ENCODE measurements at places on chromosomes 11 and 22.

DNA sequence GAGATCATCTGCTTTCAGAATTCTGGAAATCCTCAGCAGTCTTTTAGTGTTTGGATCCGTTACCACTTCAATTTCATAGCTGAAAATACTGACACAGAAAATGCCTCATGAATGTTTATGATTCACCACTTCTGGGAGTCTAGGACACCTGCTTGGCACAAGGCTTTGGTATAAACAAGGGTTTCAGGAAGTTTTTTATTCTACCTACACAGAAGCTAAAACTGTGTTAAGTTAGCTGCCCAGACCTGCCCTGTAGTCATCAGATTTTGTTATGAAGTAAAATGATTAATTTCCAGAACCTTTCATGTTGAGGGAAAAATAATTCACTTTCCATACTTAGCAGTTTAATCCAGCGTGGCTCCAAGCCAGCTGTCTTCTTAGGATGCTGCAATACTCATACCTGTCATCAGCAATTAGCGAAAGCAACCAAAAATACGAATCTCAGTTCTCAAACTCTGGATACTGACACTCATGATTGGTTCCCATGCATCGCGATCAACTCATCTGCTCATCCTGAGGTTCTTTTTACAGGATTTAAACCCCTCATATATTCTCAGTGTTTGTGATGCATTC is 458.5 kb upstream of the CCDC90B start:
- DNase-seq: no peak

- DNase-seq: no peak
Observed at GRCh38 chr22:48340727-48341709, 1486.7 kb downstream of the BRD1 start.

- no peak for DNase-seq
Observed at GRCh38 chr11:72423840-72424239, 10.5 kb downstream of the CLPB start.

DNA sequence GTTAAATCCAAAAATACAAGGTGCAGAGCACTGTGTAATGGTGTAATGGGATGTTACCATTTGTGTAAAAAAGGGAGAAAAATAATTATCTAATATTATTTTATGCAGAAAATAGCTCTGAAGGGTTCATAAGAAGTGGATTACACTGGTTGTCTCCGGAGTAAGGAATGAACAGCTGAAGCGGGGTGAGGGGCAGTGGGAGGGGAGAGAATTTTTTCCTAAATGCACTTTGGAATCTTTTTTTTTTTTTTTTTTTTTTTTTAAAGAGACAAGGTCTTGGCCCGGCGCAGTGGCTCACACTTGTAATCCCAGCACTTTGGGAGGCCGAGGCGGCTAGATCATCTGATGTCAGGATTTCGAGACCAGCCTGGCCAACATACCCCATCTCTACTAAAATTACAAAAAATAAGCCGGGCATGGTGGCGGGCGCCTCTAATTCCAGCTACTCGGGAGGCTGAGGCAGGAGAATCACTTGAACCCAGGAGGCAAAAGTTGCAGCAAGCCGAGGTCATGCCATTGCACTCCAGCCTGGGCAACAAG is 6.8 kb upstream of the POLR3H start:
- DNase-seq: no peak

DNA sequence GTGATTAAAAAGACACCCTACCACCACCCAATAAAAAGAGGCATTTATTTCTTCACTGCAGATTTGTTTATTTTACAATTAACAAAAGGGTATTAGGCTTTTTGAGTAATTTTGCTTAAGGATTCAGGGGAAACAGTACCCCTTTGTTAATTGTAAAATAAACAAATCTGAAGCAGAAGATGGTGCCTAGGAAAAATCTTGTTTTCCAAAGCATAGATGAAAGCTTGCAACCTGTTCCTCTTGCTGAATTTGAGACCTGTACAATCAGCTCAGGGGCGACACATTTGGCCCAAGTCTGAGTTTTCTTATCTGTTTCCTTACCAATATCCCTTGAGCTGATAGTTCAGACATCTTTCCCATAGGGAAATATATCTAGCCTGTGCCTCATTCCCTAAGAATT is 171.9 kb downstream of the GRIA4 start:
- no peak for DNase-seq

- no peak for DNase-seq
Observed at GRCh38 chr11:18063862-18064434, 17.9 kb upstream of the TPH1 start.

DNA sequence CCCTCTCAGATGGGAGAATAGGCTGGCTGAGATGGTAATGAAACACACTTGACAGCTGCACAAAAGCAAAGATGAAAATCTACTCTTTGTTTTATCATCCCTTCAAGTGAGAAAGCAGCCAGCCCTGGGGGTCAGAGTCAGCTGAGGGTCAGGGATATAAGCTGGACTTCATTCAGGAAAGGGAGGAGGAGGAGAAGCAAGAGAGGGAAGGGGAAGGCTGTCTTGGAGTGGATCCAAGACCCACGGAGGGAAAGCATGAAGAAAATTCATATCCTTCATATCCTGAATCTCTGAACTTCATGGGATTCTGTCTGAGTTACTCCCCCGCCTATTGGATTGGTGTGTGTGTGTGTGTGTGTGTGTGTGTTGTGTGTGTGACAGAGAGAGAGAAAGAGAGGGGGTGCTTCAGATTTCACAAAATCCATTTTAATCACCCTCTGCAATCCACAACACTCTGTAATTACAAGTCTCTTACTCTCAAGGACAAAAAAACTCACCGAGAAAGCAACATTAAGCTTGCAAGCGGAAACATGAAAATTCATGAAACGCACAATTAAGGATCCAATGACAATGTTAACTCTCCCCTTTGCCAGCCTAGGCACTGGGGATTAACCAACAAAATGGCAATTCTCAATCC is 327.7 kb downstream of the TENM4 start:
- no peak for DNase-seq

DNA sequence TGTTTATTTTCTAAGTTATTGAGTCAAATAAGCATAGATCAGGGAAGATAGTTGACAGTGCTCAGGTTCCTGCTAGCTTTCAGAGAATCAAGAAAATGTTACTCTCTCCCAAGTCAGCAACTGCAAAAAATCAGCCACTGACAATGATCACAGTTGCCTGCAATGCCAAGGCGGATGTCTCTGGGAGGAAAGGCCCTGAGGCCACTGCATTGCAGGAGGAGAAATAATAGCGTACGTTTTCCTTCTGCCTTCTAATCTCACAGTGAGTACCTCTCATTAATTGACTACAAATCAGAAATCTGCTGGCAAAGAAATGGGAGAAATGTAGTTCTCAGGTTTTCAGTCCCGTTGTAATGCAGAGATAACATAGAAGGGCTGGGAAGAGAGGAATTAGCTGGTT is 54.0 kb upstream of the SPON1 start:
- no peak for DNase-seq

DNA sequence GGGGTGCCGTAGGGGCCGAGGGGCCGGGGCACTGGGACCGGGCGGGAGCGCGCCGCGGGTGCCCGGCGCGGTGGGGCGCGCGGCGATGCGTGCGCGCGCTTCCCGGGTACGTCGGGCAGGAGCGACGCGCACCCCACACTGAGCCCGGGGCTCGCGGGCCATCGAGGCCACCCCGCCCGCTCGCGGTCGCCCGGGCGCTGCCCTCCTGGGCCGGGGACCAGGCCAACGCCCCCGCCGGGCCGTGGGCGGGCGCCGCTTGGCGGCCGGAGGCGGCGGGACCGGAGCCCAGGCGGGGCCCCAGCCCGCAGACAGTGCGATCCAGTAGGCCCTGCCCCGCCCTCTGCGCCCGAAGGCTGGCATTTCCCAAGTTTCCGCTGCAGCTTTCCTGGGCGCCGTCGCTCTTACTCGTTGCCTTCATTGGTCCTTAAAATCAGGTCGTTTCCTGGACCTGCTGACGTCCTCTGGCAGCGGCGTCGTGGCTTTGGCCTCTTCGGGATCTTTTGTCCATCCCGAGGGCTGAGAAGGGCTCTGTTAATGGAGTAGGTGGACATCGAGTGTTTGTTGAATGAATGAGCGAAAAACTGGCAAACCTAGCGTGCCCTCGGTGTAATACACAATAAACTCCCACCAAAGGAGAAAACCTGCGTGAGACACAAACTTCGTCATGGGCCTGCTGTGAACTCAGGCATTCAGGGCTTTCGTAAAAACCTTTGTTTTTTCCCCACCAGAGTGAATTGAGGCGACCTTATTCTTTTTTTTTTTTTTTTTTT is 638 bp downstream of the PARVA start:
- peak; percentile 65 for DNase-seq

GRCh38 chr11:6607190-6607795 is 3.7 kb downstream of the ILK start:
- no peak for DNase-seq

GRCh38 chr11:41056892-41057569 is 402.4 kb downstream of the LRRC4C start:
- no peak for DNase-seq

DNA sequence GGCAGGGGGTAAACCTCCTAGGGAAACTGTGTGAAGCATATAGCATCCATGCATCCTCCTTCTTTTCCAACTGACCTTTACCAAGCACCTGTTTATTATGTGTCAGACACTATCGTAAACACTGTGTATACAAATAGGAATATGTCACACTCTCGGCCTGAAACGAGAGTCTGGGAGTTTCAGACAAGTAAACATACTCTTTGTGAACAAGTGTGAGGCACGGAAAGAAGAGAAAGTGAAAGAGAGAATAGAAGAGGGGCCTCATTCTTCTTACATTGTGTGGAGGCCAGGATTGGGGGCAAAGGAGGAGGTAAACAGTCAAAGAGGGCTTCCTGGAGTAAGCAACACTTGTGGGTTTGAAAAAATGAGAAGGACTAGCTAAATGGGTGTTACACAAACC is 16.4 kb downstream of the CSNK2A3 start:
- DNase-seq: no peak

DNA sequence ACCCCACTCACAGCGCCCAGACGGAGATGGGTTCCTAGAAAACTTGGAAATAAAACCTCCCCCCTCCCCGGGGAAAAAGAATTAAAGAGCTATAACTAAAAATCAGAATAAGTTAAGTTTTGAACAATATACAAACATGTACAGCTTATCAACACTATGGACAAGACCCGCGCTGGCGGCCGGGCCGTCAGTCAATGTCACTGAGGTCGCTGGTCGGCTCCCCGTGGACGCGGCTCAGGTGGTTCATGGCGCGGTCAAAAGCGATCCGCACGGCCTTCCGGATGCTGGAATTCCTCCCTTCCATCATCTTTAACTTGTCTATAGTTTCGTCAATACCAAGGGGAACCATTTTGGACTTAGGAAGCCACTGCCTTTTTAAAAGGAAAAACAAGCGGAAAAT is 53.6 kb downstream of the BRD1 start:
- no peak for DNase-seq

- DNase-seq: no peak
Observed at GRCh38 chr11:36601155-36601554, 3.1 kb upstream of the RAG2 start.

DNA sequence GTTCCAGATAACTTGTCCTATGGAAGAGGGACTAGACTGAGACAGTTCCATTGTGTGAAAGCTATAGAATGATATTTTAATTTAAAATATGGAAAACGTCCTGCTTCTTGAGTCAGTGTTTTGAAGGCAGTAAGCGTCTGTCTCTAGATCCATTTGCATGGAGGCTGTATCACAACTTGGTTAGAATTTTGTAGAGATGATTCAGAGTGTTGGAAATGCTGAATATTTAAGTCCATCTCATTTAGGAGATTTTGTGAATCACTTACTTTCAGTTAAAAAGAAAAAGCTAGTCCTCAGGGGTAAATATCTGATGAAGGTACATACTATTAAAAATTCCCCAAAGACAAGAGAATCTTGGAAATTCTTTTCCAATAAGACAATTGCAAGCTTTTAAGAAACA is 72.7 kb downstream of the FANCF start:
- no peak for DNase-seq

DNA sequence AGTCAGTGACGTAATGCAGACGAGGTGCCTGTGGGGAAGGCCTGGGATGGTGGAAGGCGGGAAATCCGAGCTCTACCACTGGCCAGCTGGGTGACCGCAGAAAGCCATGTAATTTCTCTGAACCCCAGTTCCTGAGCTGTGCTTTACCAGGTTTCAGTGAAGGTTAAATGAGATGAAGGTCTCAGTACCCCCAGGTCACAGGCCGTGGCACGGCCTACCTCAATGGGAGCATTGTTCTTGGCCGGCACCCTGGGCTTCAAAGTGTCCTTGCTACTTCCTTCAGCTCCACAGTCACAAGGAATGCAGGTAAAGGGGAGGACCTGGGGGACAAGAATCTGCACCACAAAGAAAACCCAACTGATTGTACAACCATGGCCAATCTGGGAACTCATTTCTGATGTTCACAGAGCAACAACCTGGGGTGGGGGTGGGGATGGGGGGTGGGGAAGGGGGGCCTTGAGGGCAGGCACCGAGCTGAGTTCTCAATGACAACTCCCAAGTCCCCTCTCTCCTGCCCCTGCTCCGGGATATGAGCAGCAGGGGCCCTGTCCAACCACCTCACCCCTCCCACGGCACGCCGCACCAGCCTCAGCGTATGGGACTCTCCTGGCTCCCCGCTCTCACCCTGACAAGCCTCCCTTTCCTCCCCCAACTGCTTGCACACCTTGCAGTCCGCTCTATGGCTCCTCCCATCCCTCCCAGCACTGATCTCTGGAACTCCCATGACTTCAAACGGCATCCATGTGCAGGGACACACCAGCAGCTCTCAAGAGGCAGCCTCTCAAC is 59.1 kb upstream of the ARFGAP3 start:
- no peak for DNase-seq

DNA sequence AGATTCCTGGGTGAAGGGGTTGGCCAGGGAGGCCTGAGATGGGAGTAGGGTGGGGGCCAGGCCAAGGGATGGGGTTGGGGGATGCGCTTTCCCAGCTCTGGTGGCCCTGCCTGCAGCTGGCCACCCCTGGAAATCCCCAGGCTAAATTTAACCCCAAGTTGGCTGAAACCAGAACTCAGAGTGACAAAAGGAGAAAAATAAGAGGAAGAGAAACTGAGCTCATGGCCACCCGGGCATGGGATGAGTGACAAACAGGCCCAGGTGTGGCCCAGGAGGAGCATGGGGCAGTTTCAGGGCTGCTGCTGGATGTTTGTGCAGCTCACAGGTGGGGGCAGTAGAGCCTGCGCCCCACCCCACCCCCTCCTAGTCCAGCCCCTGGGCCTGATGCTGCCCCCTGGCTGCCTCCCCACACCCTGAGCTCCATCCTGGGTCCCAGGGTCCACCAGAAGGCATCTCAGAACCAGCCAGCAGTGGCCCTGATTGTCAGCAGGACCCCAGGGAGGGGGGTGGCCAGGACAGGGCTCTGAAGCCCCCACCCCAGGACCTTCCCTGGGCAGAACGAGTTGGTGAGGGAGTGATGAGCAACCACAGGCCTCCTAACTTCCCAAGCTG is 48.0 kb downstream of the IGLL5 start:
- DNase-seq: no peak

- DNase-seq: no peak
Observed at GRCh38 chr11:33157103-33158027, 3.9 kb downstream of the CSTF3 start.

- DNase-seq: no peak
Observed at GRCh38 chr11:103699216-103699615, 337.2 kb upstream of the DDI1 start.

GRCh38 chr11:67371189-67371910 is 2.0 kb downstream of the CLCF1 start:
- DNase-seq: peak; percentile 65

- no peak for DNase-seq
Observed at GRCh38 chr11:121932646-121933185, 183.3 kb downstream of the BLID start.

Data from iris pigment epithelial cell (primary cell).